NCI-H82 (cell line): ENCODE measurements at places on chromosomes 7 and 10.

DNA sequence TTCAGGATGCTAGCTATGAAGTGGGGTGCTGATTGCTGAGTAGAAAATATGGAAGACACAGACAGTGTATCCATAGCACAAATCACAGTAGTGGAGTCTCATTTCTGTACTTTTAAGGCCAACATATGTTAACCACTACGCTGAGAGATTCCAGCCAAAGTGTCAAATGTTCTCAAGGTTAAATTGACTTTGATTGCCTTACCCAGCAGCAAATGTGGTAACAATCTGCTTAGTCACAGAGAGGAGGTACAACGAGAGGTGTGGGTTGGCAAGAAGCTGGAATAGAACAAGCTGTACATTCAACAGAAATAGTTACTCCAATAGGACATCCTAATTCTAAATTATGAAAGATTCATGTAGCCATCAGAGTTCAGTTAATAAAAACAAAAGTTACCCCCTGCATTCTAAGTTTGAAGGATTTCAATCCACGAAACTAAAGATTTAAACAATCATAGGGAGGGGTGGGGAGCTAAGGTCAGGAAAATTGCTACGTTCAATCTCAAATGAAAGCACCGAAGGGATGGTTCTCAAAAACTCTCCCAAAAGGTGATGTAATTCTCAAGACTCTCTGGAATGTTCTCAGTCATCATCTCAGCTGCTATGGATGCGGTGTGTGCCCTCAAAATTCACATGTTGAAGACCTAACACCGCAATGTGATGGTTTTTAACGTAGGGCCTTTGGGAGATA is 137.0 kb downstream of the ETV1 start:
- DNase-seq = no peak

DNA sequence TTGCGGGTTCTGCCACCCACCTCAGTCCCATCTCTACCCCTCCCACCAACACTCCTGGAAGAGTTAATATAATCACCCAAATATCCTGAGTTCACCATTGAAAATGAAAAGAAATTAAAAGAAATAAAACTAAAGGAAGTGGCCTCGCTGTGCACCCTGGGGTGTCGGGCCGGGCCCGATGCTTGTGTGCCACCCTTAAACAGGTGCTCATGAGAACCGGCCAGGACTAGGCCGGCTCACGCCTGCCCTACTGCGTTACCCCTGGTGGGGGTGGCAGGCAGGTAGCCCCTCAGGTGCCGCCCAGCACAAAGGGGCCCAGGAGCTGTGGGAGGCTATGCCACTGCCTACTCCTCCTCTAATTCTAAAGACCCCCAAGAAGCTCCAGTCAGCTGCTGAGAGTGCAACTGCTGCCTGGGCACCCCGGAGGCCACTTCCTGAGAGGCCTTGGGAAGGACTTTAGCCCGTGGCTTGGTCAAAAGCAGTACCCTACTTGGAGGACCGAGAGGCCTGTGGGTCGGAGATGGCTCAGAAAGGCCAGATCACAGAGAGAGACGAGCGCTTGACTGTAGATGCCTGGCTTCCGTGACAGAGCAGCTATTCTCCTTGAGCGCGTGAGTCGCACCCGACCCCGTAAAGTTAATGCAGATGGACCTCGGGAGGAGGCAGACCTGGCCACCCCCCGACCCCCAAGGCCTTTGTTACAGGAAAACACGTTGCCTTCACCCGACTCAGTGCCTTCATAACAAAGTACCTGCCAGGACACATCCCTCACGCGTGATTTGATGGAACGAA is 51.0 kb upstream of the PPP2R2D start:
- no peak for DNase-seq

DNA sequence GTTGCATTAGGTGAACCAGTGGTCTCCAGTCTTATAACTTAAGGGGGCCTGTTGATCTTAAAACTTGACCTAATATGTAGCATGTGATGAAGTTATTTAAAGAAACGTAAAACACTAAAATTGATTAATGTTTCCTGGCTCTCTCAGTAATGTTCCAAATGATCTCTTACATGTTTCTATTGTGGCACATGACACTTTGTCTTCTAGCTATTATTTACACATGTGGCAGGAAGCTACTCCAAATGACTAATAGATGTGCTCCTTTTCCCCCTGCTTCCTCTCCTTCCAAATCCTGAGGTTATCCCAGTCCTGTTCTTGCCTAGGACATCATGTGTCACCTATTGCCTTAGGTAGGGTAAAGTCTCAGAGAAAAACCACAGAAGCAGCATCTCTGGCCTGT is 89.4 kb downstream of the FAS start:
- no peak for DNase-seq

DNA sequence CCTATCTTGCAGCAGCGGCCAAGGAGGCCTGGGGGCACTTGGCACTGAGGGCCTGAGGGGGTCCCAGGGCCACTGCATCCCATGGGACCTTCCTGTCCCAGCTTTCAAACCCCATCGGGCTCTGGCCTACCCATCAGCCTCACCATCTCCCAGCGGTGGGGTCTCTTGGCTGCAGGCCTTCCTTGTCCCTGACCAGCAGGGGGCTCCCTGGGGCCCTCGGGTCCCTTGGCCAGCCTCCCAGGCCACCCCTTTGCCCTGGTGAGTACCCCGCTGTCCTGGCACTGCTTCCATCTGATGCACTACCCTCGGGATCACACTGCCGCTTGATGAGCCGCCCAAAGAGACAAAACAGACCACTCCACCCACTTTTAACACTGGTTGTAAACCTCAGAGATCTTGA is 43.5 kb downstream of the YKT6 start:
- DNase-seq = peak; percentile 69

- peak; percentile 7 for DNase-seq
Observed at GRCh38 chr10:122738031-122738430, 38.4 kb upstream of the C10orf120 start.

DNA sequence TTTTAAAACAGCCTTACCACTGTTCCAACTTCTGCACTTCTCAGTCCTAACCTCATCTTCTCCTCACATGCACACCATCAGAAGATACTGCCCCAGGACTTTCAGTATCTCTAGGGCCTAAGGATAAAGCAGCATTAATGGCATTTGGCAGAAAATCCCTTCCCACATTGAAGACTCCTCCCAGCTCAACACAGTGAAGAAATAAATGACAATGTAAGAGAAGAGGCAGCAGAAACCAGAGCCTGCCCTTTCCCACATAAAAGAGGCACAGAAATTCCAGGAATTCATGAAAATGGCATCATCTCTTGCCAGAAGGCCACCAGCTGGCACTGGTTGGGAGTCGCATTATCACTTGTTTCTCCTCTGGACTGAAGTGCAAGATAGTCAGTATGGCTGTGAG is 3.7 kb downstream of the GCC1 start:
- DNase-seq = no peak

GRCh38 chr10:8513155-8514147 is 459.0 kb downstream of the GATA3 start:
- no peak for DNase-seq

GRCh38 chr10:9579110-9579705 is 1438.5 kb upstream of the CELF2 start:
- DNase-seq = no peak

DNA sequence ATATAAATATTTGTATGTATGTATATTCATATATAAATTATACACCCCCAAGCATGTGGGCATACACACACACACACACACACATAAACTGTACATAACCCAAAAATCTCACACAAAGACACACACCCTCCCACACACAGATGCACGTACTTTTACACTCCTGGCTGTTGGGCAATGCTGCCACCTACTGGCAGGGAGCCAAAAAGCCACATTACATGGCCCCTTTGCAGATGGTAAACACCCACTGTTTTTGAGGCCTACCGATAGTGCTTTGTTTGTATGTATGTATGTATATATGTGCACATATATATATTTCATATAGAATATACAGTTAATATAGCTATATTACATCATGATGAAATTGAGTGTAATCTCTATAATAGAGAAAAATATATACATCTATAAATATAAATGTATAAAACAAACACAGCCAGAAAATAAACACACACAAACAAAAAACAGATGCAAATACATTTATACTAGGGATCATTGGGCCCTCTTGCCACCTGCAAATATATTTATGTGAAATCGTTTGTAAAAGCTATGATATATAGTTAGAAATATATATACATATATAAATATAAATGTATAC is 120.1 kb upstream of the ACBD5 start:
- DNase-seq = peak; percentile 78

- DNase-seq = no peak
Observed at GRCh38 chr10:30902621-30903396, 128.9 kb downstream of the ZNF438 start.

GRCh38 chr7:129394982-129395914 is 39.0 kb upstream of the STRIP2 start:
- DNase-seq = no peak

- DNase-seq = no peak
Observed at GRCh38 chr7:7122033-7122478, 60.3 kb upstream of the C1GALT1 start.

DNA sequence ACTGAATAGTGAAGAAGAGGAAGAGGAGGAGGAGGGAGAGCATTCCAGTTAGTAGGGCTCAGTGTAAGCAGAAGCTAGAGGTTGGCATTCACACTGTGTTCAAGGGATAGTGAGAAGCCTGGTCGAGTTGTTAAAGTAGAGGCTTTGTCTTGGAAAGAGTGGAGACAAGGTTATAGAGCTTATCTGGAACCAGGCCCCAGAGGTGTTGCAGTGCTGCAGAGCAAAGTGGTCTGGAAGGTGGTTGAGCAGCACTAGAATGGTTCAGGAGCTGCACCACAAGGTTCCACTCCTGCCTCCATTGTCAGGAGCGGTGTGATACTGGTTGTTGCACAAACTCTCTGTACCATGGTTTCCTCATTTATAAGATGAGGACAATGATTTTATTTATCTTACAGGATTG is 8.8 kb upstream of the PCGF5 start:
- DNase-seq = no peak

GRCh38 chr7:155490697-155491628 is 33.0 kb downstream of the EN2 start:
- DNase-seq = no peak

DNA sequence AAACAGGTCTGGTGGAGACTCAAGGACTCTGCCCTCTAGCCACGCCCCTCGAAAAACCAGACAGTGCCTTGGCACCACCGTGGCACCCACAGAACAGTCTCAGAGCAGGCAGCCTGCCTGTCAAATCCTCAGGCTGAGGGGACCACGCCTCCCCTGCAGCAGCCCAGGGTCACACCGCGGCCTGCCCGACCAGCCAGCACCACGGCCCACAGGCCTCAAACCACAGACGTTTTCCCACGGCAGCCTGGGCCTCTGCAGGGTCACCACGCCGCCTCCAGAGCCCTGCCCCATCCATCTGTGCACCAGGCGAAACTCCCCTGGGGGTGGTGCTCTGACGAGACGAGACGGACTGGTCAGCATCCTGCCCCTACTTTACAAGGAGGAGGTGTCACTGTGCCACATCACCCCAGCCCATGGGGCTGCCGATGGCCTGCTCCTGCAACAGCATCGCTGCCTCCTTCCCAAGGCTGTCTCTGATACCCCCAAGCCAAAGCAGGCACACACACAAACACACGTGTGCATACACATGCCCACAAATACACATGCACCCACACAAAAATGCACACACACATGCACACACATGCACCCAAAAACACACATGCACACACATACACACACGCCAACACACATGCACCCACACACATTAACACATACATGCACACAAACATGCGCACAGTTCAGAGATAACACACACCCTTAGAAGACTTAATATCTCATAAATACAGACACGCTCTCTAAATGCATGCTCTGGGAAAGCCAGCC is 24.6 kb downstream of the PAPOLB start:
- DNase-seq = no peak

- DNase-seq = peak; percentile 3
Observed at GRCh38 chr10:93799155-93799708, 41.5 kb downstream of the LGI1 start.

DNA sequence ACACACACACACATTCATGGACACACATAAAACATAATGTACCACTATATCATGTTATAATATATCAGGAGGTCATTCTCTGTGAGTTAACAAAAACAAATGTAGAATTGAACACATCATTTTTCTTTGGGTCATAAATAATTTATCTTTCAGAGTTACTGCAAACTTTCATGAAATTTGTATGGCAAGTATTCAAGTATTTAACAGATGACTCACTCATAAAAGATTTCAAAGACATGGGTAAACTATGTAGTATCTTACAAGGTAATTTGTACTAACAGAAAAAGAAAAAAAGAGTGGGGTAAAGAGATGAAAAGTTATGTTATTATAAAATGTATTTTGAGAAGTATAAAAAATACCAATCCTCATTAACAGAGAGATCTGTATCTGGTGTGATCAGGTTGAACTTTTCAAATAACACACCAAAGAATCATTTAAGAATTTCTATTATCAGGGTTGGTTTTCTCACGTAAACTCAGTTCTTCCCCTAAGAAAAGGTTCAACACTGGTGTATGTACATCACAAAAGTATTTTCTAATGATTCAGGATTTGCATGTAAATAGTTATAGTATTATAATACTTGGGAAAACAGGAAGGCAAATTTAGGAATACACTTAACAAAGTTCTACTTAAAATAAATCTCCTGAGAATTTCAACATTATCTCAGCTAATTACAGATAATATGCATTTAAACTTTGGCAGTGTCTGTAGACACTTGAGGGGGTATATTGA is 933.1 kb upstream of the LRRN3 start:
- DNase-seq = no peak

- DNase-seq = no peak
Observed at GRCh38 chr10:131560706-131561355, 249.3 kb upstream of the TCERG1L start.

- peak; percentile 32 for DNase-seq
Observed at GRCh38 chr7:69670701-69671100, 72.4 kb downstream of the AUTS2 start.

DNA sequence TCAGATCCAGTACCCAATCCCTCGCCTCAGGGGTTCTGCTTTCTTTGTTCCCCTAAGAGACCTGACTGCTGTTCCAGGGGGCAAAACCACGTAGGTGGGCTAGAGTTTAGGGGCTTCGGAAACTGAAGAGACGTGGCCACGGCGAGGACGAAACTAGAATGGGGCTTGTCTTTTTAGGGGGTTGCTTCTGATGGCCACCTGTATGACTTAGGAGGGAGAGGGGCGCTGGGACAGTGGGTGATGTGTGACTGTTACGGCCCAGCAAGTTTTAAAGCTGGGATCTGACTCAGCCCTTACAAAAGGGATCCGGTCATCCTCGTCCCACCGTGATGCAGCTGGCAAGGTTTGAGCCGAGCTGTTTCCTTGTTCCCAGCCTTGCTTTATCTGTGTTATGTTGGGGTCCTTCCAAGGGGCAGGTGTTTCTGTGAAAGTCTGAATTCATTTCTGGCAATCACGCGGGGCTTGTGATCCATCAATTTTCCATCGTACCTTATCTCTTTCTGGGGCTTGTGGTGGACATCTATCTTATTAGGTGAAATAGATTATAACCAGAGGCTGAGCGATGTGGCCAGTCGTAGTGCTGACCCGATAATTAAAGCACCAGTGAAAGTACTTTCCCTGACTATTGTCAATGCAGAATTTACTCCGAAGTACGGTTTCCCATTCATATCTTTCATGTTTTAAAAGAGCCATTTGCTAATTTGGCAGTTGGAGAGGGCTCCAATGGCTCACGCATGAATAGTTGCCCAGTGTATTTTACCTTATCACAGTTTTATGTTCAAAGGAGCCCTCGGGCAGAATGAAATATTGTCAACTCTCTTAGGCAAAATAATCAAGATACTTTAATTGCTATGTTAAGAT is 830 bp downstream of the MET start:
- no peak for DNase-seq

- DNase-seq = peak; percentile 19
Observed at GRCh38 chr10:75396631-75397495, 4.7 kb downstream of the ZNF503 start.
